Hair follicular keratinocyte (primary cell): ENCODE measurements at places on chromosomes 5 and 9. TPM values are rescaled to one million over a fixed set of nuclear protein-coding genes. Genes with fewer than 3 reads are reported as not detected.

Gene IRGM
- total RNA-seq: not detected in 2 replicates

Gene SLC36A3
- not detected in 2 replicates for total RNA-seq

Gene SEMA5A
- total RNA-seq: 1.2 and 1.7 TPM in 2 replicates

Gene TMEM215
- total RNA-seq: not detected in 2 replicates

Gene IFNA13
- total RNA-seq: not detected in 2 replicates

Gene TAS2R1
- total RNA-seq: not detected in 2 replicates

Gene MARCOL
- total RNA-seq: not detected in 2 replicates

Gene RASGEF1C
- total RNA-seq: not detected in 2 replicates
